ENCODE measurements at places on chromosomes 1 and 21.

- no peak for DNase-seq
Measured at GRCh38 chr1:184387069-184387475, 243 bp downstream of the C1orf21 start.

- DNase-seq: no peak
Measured at GRCh38 chr1:209655411-209656231, 3.4 kb upstream of the LAMB3 start.

GRCh38 chr21:42112238-42112637 is 41.1 kb downstream of the UMODL1 start:
- no peak for DNase-seq

DNA sequence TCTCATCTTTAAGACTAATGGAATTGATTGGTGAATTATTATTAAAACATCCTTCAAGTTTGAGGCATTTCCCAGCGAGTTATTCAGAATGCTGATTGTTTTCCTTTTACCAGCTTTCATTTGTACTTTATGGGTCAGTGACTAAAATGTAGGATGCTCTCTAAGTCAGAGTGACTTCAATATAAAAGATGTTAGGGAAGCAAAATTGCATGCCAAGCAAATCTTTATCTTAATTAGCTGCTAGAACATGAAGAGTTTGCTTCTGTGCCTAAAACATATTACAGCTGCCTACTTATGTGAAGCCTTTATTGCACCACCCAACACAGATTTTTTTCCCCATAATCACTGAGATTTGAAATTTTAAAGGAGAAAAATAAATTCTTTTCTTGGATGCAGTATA is 79.8 kb upstream of the CYYR1 start:
- no peak for DNase-seq

DNA sequence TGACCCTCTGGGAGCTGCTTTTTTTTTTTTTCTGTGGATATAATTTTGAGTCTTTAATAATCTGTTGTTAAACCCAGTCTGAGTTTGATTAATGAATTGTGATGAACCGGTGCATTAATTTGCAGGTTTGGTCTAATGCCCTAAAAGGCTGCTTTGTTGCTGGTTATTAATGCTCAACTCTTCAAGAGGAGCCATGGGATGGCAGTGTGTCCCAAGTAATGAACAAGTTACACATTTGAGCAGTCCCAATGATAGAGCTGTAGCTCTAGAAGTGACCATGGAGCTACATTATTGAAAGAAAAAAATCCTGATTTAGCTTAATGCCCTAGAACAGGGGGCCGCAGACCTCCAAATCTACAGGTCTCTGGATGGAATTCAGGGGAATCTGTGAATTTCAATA is 53.1 kb downstream of the RWDD3 start:
- DNase-seq: no peak

- no peak for DNase-seq
Measured at GRCh38 chr1:233337505-233337904, 10.0 kb downstream of the MAP3K21 start.

GRCh38 chr1:166960858-166961474 is 14.4 kb downstream of the ILDR2 start:
- no peak for DNase-seq

DNA sequence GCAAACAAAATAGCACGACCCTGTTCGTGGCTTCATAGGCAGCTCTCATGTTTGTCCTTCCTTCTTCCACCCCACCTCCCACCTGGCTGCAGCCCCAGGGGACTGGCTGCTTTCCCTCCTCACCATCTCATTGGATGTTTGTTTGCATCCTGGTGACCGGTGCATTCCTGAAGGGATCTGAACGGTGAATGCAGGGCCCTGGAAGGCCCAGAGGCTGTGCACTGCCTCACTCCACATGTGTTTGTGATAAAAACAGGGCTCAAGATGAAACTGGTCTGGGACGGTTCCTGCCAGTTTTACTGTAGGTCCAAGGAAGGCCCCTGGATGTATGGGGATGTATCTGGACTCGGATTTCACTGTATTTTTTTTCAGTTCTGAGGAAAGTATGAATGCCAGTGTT is 42.8 kb downstream of the CNN3 start:
- no peak for DNase-seq

DNA sequence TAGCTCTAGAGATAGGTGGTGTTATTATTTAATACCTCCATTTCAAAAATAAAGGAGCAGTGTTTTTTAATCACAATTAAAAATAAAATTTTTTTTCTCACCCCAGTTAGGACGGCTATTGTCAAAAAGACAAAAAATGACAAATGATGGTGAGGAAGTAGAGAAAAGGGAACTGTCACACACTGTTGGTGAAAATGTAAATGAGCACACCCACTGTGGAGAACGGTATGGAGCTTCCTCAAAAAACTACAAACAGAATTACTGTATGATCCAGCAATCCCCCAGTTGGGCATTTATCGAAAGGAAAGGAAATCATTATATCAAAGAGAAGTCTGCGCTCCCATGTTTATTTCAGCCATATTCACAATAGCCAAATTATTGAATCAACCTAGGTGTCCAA is 148.7 kb upstream of the NR5A2 start:
- no peak for DNase-seq

- DNase-seq: no peak
Measured at GRCh38 chr1:206023695-206024094, at the start of gene CTSE. Gene CTSE, minus strand, starts transcription at chr1:206023895. Its CDS starts 104 bp downstream, at chr1:206023791.

GRCh38 chr1:198373376-198373775 is 167.1 kb downstream of the ATP6V1G3 start:
- no peak for DNase-seq

- DNase-seq: no peak
Measured at GRCh38 chr1:248886237-248886895, 19.7 kb upstream of the PGBD2 start.

DNA sequence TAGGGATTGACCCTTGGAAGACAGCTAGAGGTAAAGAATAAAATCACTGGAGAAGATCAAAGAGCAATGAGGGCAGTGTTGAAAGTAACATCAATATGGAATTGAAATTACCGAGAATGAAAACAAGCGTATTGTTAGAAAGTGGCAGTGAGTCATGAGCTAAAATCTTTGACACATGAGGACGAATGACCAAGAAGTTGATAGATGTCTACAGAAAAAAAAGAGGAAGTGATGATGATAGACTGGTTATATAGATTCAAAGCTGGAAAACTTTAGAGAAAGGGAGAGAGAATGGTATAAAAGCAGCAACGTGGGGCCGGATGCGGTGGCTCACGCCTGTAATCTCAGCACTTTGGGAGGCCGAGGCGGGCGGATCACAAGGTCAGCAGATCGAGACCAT is 12.5 kb upstream of the DNM3 start:
- DNase-seq: no peak

- DNase-seq: no peak
Measured at GRCh38 chr1:28606771-28607170, 14.7 kb downstream of the RAB42 start.

DNA sequence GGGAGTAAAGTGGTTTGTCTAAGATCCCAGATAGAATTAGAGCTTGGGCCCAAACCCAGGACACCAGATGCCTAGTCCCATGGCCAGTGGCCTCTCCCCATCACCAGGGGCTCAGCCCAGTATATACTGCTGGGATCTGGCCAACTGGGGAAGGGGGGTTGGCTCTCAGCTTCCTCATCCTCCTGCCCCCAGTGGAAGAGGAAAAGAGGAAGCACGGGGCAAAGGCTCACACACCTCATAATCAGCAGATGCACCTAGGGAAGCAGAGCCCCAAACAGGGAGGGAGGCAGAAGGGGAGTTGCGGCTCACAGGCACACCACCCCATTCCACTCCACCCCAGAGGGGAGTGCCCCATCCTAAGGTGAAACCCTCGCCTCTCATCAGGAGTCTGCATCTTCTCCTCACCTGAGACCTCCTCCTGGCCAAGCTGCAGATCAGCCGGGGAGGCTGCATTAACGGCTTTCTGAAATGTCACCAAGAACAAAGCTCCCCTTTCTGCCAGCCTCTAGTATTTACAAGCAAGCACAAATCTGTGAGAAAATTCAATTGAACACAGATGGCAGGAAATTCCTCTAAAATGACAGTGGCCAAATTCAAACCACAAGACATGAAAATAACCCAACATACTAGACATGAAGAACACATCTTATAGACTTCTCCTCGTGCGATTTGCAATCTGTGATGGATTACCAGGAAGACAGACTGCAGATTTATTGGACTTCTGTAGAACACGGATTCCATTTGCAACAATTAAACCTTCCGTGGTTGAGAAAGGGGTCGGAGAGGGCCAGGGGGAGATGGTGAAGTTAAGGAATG is 82.8 kb downstream of the GLIS1 start:
- DNase-seq: no peak

DNA sequence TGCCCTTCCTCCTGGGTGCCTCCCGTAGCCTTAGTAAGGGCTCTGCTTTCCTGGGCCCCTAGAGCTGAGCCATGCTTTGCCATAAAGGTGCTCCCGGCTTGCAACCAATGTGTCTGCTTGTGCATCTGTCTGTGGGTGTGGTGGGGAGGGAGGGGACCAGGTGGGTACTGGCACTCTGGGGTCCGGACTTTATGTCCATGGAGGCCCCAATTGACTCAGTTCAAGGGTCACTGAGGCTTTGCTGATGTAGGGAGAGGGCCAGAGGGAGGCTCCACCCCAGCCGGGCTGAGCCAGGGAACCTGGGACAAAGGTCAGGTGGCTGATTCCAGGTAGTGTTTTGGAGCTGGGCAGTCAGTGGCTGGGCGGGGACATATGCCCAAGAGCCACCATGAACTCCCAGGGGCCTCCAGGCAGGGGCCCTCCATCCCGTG is 15.0 kb downstream of the TNFRSF25 start:
- DNase-seq: no peak

DNA sequence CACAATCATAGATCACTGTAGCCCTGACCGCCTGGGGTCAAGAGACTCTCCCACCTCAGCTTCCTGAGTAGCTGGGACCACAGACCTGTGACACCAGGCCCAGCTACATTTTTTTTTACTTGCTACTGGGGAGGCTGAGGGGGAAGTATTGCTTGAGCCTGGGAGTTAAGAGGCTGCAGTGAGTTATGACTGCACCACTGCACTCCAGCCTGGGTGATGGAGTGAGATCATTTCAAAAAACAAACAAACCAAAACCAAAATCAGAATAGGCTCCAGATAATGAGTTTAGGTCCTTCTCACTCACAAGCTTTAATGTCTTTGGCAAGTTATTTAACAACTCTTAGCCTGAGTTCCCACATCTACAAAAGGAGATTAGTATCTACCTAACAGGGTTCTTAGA is 22.8 kb downstream of the WDR26 start:
- DNase-seq: no peak

DNA sequence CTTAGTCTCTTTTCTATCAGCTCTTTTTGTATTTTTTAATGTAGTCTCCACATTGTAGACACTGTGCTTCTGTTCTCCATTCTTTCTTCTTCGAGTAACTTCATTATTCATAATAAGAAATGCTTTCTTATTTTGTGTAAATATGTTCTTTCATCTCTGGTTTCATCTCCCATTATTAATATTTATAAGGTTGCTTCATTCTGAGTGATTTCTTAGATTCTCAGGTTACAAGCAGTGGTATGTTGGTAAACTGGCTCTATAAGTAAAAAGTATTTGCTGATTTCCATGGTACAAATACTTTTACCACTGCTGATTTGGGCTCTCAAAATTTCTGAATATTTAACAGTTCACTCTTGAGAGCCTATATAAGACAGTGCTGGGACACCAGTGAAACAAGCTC is 81.3 kb downstream of the CDC14A start:
- DNase-seq: no peak

DNA sequence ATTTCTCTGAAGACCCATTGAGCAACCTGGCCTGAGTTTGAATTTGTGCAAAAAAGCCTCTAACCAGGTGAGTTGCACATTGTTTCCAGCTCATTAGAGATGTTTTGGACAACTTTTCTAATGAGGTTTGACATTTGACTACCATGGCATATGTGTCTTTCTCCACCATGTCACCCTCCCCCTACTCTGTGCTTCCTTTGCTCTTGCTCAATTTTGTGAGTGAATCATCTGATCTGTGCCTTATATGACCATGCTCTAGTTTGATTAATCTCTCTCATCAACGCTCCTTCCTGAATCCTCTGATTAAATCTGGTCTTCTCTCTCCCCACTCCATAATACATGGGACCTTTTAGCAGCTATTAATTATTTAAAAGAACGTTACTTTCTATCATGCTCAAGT is 144.8 kb upstream of the SAMSN1 start:
- DNase-seq: no peak

GRCh38 chr1:116692879-116693278 is 25.3 kb upstream of the IGSF3 start:
- DNase-seq: no peak

GRCh38 chr1:56646611-56647010 is 1.5 kb downstream of the PRKAA2 start:
- DNase-seq: no peak

DNA sequence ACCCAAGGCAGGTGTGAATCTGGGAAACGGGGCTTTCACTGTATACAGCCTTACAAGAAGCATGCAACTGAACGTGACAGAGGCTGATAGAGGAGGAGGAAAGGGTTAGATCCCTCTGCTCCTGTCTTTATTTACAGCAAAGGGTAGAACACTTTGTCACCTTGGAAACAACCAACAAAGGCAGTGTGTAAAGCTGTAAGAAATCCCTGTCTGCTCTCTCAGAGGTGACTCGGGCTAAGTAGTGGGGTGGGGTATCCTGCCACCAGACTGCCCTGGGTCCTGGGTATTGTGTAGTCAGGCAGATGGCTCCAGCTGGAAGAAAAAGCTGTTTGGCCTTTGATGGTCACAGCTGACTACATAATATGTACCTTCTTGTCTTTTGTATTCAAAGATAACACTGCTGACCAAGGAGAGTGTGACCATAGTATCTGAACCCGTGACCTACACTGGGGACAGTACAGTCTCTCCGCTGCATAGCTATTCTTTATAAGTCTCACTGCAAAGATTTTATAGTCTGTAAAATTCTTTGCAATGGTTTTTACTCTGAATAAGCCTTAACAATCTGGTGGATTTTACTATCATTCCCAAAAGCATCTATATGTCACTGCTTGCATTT is 22.1 kb upstream of the POU2F1 start:
- DNase-seq: peak; percentile 53

DNA sequence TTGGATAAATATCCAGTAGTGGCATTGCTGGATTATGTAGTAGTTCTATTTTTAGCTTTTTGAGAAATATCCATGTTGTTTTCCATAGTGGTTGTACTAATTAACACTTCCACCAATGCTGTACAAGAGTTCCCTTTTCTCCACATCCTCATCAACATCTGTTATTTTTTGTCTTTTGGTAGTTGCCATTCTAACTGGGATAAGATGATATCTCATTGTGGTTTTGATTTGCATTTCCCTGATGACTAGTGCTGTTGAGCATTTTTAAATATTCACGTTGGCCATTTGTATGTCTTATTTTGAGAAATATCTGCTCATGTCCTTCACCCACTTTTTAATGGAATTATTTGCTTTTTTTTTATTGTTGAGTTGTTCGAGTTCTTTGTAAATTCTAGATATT is 183.9 kb downstream of the PTPRU start:
- DNase-seq: no peak

- no peak for DNase-seq
Measured at GRCh38 chr21:38809198-38809878, 3.6 kb downstream of the ETS2 start.

- DNase-seq: no peak
Measured at GRCh38 chr1:63245186-63245585, 77.2 kb upstream of the FOXD3 start.

Data from glutamatergic neuron (in vitro differentiated cells).